ENCODE measurements at places on chromosomes 7 and 10.

GRCh38 chr10:36574207-36574606 lies 551.2 kb upstream of the ANKRD30A start:
- DNase-seq = no peak

GRCh38 chr10:4708123-4708759 lies 117.8 kb upstream of the AKR1E2 start:
- DNase-seq = no peak

DNA sequence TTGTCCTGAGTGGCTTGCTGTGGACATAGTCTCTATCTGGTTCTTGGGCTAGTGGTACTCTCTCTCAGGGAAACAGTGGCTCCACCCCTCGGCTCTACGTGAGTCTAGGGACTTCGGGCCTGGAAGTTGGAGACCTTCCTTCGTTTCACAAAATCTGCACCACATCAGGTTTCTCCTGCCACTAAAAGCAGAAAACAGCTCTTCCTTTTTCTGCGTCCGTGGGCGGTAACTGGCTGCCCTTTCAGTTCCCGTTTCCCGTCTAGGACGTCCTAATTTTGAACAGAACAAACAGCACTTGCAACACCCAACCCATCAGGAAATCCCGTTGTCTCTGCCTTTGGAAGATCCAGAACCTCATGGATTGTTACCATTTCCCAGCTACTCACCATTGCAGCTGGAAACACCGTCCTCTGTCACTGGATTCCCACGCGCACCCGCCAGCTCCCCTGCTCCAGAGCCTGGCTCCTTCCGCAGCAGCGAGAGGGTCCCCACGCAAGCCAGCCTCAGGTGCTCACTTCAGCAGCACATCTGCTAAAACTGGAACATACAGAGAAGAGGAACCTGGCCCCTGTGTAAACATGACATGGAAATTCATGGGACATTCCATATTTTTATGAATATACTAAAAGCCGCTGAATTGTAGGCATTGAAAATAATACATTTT lies 311.4 kb upstream of the AKR1E2 start:
- no peak for DNase-seq

- DNase-seq = no peak
These were observed 44.1 kb upstream of the ATP6V0A4 start for GRCh38 chr7:138842111-138842510.

- DNase-seq = no peak
These were observed 11.3 kb upstream of the NEBL start for GRCh38 chr10:20908391-20908790.

DNA sequence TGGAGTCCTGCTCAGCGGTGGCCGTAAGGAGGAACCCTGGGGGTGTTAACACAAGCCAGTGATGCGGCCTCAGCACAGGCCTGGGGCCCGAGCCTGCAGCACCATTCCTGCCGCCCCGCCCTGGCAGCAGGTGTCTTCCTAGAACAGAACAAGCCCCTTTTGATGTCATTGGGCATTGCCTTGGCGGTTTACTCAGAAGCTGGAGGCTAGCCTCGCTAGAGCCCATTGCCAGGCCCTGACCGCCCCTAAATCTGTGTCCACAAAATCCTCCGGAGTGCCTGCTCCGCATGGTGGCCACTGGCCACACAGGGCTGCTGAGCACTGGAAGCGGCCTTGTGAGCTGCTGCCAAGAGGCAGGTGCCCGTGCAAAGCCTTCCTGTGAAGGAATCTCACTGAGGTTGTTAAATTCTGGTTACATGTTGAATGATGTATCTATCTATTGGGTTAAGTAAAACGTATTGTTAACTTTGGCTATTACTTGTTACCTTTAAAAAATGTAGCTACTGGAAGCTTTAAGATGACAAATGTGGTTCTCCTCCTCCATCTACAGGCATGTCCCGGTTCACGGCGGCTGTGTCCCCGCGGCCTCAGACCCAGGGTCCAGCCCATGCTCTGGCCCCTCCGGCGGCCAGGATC lies 1.2 kb upstream of the INPP5A start:
- no peak for DNase-seq

DNA sequence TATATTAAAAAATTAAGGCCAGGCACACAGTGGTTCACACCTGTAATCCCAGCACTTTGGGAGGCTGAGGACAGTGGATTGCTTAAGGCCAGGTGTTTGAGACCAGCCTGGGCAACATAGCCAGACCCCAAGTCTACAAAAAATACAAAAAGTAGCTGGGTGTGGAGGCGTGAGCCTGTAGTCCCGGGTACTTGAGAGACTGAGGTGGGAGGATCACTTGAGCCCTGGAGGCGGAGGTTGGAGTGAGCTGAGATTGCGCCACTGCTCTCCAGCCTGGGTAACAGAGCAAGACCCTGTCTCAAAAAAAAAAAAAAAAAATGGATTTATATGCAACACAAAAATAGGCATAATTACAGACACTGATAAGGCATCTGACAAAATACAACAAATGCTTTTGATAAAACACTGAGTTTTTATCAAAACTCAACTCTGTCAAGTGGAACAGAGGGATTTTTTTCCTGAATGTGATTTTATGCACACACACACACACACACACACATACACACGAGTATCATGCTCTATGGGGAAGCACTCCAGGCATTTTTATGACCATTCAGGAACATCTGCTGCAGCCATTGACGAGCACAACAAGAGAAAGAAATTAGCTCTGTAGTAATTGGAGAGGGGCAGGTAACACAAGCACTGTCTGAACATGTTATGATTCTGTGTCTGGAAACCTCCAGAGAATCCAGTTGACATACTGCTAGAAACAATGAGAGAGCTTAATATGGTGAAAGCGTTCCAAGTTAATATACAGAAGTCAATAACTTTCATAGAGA lies 193.1 kb downstream of the WDR37 start:
- no peak for DNase-seq

DNA sequence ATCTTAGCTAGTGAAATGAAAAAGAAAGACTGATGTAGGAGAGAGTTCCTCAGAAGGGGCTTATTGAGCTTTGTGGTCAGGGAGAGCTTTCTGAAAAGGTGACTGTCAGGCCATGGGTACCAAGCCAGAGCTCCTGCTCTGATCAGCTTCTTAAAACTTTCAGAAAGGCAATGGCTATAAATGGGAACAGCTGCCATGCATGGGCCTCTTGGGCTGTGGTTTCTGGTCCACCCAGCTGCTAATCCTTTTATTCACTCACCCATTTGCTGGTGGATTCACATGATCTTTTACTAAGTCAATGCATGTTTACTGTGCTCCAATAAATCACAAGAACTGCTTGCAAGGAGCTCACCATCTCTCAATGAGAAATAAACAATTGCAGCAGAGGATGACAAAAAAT lies 60.1 kb upstream of the ZPBP start:
- DNase-seq = no peak

GRCh38 chr10:31419394-31420063 lies 100.5 kb downstream of the ZEB1 start:
- no peak for DNase-seq

- DNase-seq = no peak
These were observed 62.2 kb downstream of the KCNMA1 start for GRCh38 chr10:77575271-77576006.

- DNase-seq = no peak
These were observed 284.6 kb downstream of the RPS24 start for GRCh38 chr10:78318305-78318704.

DNA sequence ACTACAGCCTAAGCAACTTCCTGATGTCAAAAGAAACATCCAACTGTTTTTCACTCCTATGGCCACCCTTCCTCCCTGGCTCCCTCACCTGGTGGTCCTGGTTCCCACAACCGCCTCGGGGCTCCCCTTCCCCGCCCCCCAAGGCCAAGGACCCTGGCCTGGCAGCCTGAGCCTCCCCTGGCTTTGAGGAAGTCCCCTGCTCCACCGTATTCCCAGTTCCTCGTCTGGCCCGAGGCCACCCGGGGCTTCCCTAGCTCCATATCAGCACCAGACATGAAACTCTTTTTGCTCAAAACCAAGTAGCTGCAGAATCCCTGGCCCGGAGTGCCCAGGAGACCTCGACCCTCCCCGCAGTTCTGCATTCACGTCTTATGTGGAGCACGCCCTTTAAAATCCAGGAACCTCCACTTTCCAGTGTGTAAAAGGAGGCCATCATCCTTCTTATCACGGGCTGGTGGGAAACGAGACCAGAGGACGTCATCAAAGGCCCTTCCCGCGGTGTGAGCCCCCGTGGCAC lies 82.9 kb downstream of the PRKAG2 start:
- no peak for DNase-seq

- peak; percentile 20 for DNase-seq
These were observed 24.6 kb upstream of the INMT start for GRCh38 chr7:30727061-30727945.

DNA sequence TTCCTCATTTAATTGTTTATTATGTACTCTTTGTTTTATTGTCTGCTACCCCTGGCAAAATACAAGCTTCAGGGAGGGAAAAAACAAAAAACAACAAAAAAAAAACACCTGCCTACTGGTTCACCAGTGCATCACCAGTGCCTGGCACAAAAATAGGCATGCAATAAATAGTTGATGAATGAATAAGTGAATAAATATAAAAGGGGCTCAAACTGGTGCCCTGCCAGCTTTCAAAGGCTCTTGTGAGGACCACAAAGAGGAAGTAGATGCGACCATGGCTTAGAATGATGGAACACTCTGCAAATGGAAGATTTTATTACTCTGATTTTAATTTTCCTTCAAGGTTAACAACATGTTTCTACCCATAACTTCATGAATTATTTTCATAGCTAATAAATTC lies 213.0 kb upstream of the INHBA start:
- DNase-seq = no peak

GRCh38 chr10:71542478-71542877 lies 145.8 kb downstream of the CDH23 start:
- no peak for DNase-seq

- no peak for DNase-seq
These were observed 50.9 kb downstream of the RSBN1L start for GRCh38 chr7:77747178-77747577.

- DNase-seq = no peak
These were observed 81.3 kb upstream of the SFMBT2 start for GRCh38 chr10:7491949-7492659.

- no peak for DNase-seq
These were observed 28.1 kb downstream of the SLIT1 start for GRCh38 chr10:97157578-97158095.

Data from stimulated activated CD4-positive, alpha-beta T cell treated with anti-CD3 and anti-CD28 coated beads, Interleukin-2, amount 100 ng/mL, for 48 hours (primary cell).